ENCODE measurements at places on chromosomes 1 and 21. TPM values are rescaled to one million over a fixed set of nuclear protein-coding genes. Genes with fewer than 3 reads are reported as not detected.

PRELP gene
- total RNA-seq, result 18.9 TPM

NTRK1 gene
- 0.61 TPM for total RNA-seq

NID1 gene
- total RNA-seq, result 151 TPM

DNA sequence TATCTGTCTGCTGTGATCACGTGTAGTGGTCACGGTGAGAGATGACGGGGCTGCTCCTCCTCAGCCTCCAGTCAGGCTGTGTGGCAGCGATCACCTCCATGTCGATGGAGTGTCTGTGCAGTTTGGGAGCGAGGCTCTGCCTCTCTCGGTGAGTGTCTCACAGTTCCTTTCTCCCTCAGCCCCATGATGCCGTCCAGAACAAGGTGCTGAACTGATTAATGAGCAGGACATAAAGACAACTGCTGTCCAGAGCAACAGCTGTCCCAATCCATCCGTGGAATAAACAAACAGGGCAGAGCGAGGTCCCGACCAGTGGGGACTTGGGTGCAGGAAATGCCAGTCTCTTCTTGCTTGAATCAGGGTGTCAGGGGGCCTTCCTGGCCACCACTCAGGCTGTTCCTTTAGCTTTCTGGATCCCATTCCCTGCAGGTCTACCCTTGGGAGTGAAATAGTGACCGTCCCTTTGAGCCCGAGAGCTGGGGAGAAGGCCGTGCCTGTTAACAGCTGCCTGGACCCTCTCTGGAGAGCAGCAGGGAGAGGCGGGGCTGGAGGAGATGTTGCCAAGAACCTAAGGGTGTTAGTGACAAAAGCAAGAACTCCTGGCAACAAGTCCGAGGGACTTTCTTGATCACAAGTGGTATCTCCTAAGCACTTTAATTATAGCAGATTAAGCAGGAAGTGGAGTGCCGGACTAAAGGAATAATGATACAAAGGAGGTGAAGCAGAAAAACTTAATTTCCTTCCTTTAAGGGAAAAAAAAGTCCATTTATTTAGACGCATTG is 443.9 kb downstream of the KIF26B start:
- no peaks in the 10 kb centered on the region for H3K36me3 ChIP-seq
- H3K4me3 ChIP-seq, result no peak overlapping the region
- H3K4me1 ChIP-seq, result peaks cover 22% of the 10 kb centered on the region
- peak overlapping the region; percentile 15 for H3K27ac ChIP-seq

GRCh38 chr1:160496334-160496733 is 26.7 kb downstream of the SLAMF6 start:
- DNase-seq, result no peak
- H3K36me3 ChIP-seq, result no peaks in the 10 kb centered on the region
- no peak overlapping the region for H3K27ac ChIP-seq
- no peaks in the 10 kb centered on the region for H3K4me1 ChIP-seq

- DNase-seq, result no peak
- H3K4me1 ChIP-seq, result peaks cover 16% of the 10 kb centered on the region
- H3K27me3 ChIP-seq, result no peaks in the 10 kb centered on the region
- no peak overlapping the region for H3K4me3 ChIP-seq
- peaks cover 3% of the 10 kb centered on the region for H3K36me3 ChIP-seq
Measured at GRCh38 chr1:208078752-208079151, 165.4 kb downstream of the PLXNA2 start.

Data from lung (tissue), 17 donors.